ENCODE measurements at places on chromosomes 12 and 14. TPM values are rescaled to one million over a fixed set of nuclear protein-coding genes. Genes with fewer than 3 reads are reported as not detected.

The PMEL gene
- not detected for total RNA-seq

The NUAK1 gene
- total RNA-seq, result 0.51 TPM

The LTB4R2 gene
- 25.2 TPM for total RNA-seq

The RPS26 gene
- 40.8 TPM for total RNA-seq

The RAB15 gene
- 5.1 TPM for total RNA-seq

All from naive thymus-derived CD4-positive, alpha-beta T cell (primary cell).